Renal cortical epithelial cell (primary cell): ENCODE measurements at places on chromosomes 2 and 18. TPM values are rescaled to one million over a fixed set of nuclear protein-coding genes. Genes with fewer than 3 reads are reported as not detected.
A peak's percentile ranks its signal among the peaks of the same experiment; 100 is the strongest.

Gene GLI2
- under 0.01 and 0.45 TPM in 2 replicates for total RNA-seq

Gene STAT4
- total RNA-seq: 0.52 and 3.0 TPM in 2 replicates

DNA sequence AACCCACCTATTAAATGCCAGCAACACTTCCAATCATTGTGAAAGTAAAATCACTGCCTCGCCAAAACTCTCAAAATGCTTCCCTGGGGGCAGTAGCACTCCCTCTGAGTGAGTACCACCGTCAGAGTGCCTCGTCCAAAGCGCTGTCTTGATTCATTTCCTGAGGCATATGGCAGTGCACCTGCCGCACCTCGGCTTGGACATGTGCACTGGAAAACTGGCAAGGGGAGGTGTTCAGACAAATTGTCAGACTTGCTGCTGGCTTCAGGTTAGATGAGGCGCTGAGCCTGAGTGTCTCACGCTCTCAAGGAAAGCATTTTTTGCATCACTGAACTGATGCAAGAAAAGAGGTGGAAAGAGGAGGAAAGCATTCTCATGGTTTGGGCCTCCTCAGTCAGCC, 132.8 kb downstream of the ATL2 start:
- DNase-seq: no peak

- peak; percentile 9 for DNase-seq
Observed at GRCh38 chr18:2396162-2396505, 175.2 kb downstream of the METTL4 start.

- no peak for DNase-seq
Observed at GRCh38 chr2:141508806-141509595, 621.8 kb downstream of the LRP1B start.

GRCh38 chr2:7030810-7031209, 113.6 kb downstream of the RNF144A start:
- no peak for DNase-seq

- peak; percentile 42 for DNase-seq
Observed at GRCh38 chr2:69086466-69086865, 73.5 kb downstream of the ANTXR1 start.

DNA sequence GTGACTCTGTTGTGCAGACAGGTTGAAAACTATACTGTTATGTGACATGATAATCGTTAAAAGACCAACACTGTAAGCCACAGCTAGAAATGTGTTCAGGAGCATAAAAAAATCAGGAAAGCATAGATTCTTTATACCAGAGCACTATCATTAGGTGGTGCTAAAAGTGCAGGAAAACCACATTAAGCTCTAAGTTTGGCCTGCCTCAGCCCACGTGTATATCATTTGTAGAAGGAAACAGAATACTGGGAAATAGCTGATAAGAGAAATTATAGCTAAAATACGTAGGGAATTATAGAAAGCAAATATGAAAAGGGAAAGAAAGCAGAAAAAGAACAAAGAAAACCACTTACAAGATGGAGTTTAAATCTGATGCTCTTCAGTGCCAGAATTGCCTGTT, 26.5 kb upstream of the C2orf74 start:
- peak; percentile 36 for DNase-seq
